Stimulated activated CD4-positive, alpha-beta T cell treated with anti-CD3 and anti-CD28 coated beads, Interleukin-4, amount 100 ng/mL, for 24 hours (primary cell): ENCODE measurements at places on chromosomes 3 and 15.

GRCh38 chr15:45588219-45588875, 1.2 kb downstream of the BLOC1S6 start:
- no peak for DNase-seq

DNA sequence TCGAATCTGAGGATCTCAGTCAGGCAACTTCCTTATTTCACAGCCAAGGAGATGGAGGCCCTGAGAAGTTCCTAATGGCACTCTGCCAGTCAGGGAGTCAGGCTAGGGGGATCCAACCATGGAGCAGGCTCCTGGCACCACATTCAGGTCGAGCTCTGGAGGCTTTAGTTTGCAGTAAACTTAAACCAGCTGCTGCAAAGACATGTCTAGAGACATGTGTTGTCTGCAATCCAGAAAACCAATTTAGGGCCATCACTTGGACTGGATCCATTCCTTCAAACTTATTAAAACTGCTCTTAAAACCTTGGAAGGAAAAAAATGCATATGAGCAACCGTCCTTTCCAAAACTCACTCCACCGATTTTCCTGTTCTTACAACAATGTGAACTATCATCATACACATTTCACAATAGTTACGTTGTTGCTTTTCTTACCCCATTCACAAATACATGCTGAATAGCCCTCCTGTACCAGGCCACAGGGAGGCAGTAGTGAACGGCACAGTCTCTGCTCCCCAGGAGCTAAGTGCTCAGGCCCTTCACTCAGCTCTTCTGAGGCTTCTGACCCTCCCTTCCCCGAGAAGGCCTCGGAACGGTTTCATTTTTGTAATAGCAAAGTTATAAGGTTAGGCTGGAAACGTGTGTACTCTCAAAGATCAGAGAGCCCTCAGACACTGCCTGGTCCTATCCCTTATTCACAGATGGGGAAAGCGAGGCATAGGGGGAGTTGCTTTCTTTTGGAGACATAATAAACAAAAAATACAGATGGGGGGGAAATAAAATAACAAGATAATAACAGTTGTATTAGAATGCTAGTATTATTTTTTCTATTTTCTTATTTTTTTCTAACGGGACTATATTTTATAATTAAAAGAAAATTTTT, 20.1 kb downstream of the RFT1 start:
- peak; percentile 41 for DNase-seq

DNA sequence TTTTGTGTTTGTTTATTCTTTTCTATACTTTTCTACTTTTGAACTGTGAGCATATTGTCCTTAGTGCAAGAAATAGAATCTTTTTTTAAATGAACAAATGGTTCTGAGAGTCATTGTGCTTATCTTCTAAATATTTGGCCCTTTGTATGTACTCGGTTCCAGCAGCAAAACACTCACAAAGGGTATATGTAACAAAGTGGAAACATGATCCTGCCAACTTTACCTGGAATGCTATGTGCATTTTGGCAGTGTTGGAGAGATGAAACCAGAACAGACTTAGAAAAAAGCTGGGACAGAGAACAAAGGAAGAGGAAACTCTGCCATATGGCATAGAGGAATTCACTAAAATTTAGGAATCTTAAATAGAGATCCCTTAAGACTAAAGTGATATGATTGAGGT, 150.1 kb downstream of the FGF12 start:
- DNase-seq = no peak

- no peak for DNase-seq
Observed at GRCh38 chr15:40436892-40437751, 3.6 kb upstream of the BAHD1 start.

DNA sequence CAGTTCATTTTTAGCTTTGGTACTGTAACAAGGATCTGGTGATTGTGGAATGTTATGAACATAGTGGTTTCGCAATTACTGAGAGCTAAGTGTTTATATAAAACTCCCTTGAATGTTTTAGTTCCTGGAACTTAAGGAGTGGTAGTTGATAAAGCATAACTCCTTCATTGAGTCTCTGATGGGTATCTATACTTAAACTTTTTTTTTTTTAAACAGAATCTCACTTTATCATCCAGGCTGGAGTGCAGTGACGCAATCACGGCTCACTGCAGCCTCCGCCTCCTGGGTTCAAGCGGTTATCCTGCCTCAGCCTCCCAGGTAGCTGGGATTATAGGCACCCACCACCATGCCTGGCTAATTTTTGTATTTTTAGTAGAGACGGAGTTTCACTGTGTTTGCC, 11.3 kb downstream of the PRKCI start:
- DNase-seq = no peak

GRCh38 chr15:43903864-43904290, 77.1 kb downstream of the WDR76 start:
- DNase-seq = peak; percentile 66

GRCh38 chr15:98772895-98773294, 124.6 kb downstream of the IGF1R start:
- DNase-seq = no peak

- DNase-seq = no peak
Observed at GRCh38 chr3:134839422-134839821, 44.4 kb downstream of the EPHB1 start.

DNA sequence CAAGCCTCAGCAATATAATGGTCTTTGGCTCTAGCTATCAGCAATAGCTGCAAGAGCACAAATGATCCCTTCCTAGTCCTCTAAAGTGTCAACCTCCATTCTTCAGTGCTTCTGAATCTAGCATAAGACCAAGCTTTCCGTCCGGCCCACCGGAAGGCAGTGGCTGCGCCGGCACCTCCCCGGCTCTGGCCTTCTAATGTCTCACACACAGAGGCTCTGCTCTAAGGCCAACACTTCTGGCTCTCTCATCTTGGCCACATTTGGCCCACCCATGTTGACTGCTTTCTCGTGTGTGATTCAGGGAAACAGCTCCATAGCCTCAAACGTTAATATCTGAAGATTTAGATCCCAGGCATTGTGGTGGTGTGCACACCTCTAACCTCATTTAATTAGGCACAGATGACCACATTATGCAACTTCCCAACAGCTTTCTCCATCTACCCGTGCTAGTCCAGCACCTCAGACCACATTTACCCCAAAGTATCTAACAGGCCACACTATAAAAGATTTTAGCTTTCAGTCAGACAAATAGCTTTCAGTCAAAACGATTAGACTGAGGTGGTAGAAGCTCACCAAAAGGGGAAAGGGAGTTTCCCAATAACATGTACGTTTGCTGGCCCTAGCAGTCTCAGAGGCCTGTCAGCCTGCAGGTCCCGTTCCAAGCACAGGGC, 19.3 kb downstream of the SLC51A start:
- DNase-seq = no peak

DNA sequence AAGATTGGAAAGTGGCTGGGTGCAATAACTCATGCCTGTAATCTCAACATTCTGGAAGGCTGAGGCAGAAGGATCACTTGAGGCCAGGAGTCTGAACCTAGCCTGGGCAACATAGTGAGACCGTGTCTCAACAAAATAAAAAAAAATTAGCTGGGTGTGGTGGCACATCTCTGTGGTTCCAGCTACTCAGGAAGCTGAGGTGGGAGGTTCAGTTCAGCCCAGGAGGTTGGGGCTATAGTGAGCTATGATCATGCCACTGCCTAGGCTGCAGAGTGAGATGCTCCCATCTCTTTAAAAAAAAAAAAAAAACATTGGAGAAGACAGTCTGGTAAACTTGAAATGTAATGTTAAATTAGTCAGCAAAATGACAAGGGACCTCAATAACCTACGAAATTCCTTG, 57.9 kb downstream of the STAG1 start:
- DNase-seq = no peak

- DNase-seq = no peak
Observed at GRCh38 chr3:60746043-60746638, 505.1 kb downstream of the FHIT start.

DNA sequence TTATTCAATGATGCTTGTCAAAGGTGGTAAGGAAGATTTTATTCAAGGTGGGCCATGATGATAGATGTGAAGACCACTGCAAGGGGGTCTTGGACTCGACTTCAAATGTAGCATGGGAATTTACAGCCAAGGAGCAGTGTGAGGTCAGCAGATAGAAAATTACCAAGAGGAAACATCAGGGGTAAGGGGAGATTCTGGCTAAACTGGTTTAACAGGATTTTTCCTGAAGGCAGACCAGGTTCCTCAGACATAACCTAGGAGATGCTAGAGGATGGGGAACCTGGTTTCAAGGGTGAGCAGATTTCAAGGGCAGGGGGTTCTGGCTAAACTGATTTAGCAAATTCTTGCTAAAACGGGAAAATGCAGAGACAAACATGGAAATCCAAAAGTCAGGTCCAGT, 464.9 kb downstream of the TAFA4 start:
- no peak for DNase-seq

DNA sequence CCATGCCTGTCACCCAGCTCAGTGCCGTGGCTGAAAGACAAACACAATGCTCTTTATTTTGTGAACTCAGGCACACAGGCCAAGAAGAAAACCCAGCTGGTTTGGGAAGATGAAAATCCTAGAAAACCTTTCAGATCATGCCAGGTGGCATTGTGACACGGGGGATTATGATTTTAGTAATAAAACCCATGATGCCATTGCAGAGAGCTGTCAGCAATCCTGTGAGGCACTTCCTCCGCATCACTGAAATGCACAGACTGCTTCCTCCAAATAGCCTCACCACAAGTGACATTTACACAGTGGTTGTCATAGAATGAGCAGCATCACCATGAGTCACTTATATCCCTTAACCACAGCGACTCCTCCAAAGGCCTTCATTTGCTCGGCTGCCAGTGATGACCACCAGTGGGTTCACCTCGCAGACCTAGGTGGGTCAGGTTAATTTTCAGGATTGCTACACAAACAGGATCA, 22.7 kb downstream of the ABHD6 start:
- no peak for DNase-seq

DNA sequence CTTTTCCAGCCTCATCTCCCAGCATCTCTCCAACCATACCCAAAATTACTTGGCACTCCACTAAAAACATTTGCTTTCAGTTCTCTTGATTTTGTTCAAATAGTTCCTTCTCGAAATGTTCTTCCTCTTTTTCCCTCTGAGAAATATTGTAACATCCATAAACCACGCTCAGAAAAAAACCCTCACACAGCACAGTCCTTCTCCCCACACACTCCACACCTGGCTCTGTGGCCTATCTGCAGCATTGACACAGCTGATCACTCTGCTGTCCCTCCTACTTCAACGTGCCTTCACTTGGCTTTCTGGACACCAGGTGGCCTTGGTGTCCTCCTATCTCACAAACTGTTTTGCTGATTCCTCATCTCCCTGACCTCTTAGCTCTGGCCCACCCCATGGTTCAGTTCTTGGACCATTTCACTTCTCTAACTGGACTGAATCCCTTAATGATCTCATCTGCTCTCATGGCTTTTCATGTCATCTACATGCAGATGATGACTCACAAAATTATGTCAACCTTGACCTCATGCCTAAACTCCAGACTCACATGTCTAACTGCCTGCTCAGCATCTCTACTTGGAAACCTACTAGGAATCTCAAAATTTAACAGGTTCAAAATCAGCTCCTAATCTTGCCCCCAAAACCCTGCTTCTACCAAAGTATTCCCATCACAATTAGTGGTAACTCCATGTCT, 93.3 kb downstream of the TRIM42 start:
- DNase-seq = no peak

DNA sequence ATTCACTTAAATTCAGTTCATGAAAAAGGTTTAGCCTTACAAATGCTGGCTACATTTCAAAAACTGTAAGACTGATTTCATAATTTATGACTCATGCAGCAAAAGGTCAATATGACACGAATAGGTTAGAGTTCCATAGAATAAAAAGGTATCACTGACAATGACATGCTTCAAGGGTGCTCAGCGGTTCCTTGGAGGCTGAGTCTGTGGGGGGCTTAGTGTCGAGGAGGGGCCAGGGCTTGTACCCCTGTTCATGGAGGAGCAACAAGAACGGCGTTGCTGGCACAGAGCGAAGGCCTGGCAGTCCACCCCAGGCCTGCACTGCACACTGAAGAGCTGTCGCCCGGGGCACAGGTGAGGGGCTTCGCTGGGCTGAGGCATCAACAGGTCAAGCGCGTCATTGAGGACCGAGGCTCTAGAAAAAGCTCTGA, 174.2 kb downstream of the NR1D2 start:
- no peak for DNase-seq

DNA sequence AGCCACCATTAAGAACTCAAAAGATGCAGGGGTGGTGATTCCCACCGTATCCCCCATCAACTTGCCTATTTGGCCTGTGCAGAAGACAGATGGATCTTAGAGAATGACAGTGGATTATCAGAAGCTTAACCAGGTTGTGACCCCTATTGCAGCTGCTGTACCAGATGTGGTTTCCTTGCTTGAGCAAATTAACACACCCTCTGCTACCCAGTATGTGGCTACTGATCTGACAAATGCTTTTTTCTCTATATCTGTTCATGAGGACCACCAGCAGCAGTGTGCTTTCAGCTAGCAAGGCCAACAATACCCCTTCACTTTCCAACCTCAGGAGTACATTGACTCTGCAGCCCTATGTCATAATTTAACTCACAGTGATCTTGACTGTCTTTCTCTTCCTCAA, 8.6 kb upstream of the MCF2L2 start:
- no peak for DNase-seq

- DNase-seq = no peak
Observed at GRCh38 chr15:69510556-69510955, 57.9 kb downstream of the RPLP1 start.

GRCh38 chr3:111947231-111947630, 31.6 kb upstream of the ABHD10 start:
- DNase-seq = no peak

DNA sequence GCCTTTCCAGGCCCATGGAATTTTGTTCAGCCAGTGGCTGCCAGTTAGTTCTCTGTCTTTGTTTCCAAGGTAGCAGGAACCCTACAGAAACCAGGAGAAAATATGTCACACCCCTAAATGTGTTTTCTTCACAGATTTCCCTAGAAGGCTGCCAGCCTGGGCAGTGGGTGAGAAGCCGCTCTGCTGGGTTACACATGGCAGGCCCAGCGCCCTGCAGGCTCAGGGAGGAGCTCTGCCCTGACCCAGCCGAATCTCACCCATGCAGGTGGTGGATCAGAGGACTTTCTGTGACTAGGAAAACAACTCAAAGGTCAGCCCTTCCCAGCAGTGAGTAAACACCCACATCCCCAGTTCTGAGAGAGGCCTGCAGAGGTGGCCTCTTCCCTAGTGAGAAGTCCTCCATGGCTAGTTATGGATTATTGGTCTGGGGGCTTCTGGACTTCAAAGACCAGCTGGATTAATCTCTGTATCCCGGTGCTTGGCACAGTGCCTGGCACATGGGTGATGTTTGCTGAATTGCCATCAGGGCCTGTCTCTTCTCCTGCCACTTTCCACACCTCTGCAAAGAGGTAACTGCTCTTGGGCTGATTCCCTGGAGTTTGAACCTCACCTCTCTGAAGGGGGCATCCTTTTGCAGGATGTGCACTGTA, 34.7 kb upstream of the BDH1 start:
- DNase-seq = no peak
